T-helper 9 cell (primary cell): ENCODE measurements at places on chromosomes 2 and 18.
A peak's percentile ranks its signal among the peaks of the same experiment; 100 is the strongest.

GRCh38 chr2:54523324-54523959, 67.3 kb downstream of the SPTBN1 start:
- DNase-seq: no peak

DNA sequence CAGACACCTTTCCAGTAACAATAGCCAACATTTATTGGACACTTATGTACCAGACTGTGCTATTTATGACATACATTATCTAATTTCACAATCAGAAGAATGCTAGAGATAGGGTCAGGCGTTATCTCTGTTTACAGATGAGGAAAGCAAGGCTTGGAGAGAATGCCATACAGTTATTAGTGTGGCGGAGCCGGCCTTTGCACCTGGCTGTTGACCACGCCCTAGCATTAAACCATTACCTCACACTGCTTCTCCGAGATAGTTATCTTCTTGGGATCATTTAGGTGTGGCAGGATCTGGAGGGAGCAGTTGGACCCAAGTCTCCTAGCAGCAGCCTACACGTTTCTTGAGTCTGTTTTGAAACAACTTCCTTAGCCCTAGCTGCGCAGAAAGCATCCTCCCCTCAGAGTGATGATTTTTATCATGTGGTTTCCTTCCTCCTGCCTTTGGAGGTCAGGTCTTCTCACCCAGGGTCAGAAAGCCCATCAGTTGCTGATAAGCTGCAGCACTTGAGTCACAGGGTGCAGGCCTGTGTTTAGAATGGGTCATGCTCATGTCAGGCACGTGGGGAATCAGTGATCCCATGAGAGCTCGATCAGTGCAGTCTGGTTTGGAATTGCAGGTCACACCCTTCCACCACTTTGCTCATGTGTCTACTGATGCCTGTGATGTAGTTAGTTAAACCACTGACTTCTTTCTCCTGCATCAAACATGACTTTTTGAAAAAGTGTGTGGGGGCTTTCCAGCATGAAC, 118.2 kb downstream of the SPTBN1 start:
- peak; percentile 65 for DNase-seq

- DNase-seq: no peak
Observed at GRCh38 chr2:56018267-56018666, 94.7 kb upstream of the EFEMP1 start.

DNA sequence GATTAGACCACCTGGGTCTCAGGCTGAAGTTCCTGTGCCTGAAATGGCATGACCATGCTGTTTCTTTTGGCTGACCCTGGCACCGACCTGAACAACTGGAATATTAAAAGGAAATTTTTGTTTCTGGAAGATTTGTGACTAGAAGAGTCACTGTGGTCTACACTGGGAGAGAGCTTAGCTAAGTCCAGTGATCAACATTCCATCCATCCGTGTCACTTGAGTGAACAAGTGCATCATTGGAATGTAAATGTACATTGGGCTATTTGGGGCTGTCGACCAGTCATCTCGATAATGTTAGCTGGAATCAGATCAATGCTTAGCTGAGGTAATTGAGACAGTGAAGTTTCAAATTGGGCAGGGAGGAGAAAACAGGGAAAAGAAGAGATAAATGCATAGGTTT, 95.4 kb upstream of the CCDC85A start:
- no peak for DNase-seq

- no peak for DNase-seq
Observed at GRCh38 chr2:134341476-134341875, 87.6 kb downstream of the MGAT5 start.

GRCh38 chr2:42840760-42841159, 48.4 kb upstream of the HAAO start:
- no peak for DNase-seq

DNA sequence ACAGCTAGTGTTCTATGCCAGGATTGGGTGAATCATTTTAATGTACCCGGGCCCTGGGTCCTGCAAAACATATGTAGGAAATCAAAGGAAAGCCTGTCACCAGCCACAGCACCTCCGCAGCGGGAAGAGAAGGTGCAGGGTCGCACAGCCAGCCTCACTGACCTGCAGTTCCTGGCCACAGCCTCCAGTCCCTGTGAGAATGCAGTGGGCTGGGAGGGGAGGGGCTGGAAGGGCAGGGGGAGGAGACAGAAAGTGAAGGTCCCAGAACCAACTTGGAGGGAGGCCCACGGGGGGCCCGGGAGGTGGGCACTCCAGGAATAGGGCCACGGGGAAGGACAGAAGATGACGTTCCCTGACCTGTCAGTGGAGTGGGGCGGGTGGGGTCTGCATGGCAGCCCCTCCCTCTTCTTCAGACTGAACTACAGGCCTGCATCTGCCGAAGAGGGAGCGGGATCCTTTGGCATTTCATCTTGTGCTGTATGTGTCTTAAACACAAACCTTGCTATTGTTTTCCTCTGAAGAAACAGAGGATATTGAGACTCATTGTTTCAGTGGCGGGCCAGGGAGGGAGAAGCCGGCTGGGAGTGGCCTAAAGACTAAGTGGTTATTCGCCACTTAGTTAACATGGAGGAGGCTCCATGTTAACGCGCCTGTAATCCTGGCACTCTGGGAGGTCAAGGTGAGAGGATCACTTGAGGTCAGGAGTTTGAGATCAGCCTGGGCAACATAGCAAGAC, 7.5 kb downstream of the MAL start:
- no peak for DNase-seq

DNA sequence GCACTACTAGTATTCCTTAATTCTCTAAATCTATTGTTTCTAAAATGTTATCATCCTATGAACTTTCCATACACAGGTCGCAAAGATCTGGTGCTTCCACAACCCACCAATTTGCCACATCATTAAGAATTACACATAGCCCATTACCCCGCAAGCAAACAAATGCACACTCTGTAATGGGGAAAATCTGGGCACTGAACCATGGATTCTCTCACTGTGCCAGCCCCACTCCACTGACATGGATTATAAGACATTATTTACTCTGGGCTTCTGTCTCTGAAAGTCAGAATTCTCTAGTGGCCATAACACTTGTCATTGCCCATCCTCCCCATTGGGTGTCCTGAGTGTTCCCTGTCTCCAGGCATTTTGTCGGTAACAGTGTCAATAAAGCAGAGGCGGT, 537.1 kb downstream of the EPHA4 start:
- DNase-seq: no peak

DNA sequence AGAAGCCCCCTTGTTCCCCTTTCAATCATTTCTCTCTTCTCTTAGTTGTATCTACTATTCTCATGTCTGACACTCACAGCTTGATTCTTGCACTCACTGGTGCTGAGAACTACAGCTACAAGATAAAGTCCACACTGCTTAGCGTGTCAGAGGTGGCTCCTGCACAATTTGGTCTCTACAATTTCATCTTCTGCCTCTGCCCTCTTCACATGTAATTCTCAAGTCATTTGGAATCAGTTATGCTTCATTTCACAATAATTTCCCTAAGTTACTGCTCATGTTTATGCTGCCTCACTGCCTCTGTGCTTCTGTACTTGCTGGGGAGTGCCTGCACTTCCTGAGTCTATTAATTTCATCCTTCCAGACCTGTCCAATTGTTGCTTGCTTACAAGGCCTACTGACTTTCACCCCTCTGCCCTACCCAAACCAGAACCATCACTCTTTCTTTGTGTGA, 11.6 kb upstream of the NAB1 start:
- DNase-seq: no peak

- DNase-seq: no peak
Observed at GRCh38 chr2:10190737-10191532, 68.4 kb downstream of the RRM2 start.

GRCh38 chr18:621291-622043, 24.7 kb downstream of the CLUL1 start:
- DNase-seq: no peak

- DNase-seq: no peak
Observed at GRCh38 chr2:107595749-107596148, 230.9 kb upstream of the RGPD4 start.

DNA sequence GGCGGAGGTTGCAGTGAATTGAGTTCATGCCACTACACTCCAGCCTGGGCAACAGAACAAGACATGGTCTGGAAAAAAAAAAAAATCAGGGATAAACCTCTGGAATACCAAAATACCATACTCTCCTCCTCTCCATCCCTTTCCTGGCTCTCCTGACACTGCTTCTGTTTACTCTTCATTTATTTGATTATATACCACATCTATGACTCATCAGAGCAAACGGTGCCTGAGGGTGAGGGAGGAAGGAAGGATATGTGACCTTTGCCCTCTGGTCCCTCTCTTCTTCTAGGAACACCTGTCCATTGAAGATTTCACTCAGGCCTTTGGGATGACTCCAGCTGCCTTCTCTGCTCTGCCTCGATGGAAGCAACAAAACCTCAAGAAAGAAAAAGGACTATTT, 30.0 kb downstream of the VIL1 start:
- DNase-seq: no peak

DNA sequence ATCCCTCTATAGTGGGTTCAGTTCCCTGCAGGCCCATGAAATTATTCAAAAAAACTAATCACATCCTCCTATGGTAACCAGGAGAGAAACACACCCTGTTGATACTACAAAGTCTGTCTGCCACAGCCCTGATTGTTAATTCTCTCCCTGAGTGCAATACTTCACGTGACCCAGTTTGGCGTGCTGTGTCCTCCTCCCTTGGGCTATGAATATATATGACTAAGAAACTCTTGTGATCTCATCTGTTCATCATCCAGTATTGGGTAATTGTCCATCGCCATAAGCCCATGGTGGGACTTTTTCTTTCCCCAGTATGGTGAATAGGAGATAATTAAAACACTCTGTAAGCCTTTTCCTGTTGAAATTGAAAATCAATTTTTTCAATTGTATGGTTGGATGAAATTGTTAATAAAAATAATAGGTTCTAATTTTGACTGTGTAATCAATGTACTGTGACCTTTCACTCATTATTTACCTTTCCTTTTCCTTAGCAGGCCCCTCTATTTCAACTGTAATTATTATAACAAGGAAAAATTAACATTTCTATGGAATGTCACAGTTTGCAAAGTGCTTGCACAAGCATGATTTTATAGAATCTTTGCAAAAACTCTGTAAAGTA, 1822.6 kb downstream of the SUCLG1 start:
- DNase-seq: no peak

DNA sequence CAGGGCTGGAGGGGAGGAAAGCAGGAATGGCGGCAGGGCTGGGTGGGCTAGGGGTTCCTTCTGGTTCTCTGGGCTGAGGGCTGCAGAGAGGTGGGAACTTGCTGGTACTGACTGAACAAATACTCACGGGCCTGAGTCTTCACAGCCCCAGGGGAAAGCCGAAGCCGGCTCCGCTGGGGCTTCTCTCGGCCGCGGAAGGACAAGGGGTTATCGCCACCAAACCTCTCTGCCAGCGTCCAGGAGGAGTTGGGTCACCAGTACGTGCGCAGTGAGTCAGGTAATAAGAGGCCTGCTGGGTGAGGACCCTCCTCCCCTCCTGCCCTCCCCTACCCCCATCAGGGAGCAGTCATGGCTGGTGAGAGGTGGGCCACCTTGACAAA, 13.5 kb upstream of the GMPPA start:
- DNase-seq: no peak

GRCh38 chr2:51528156-51528555, 496.2 kb upstream of the NRXN1 start:
- no peak for DNase-seq

- DNase-seq: no peak
Observed at GRCh38 chr2:57886161-57886786, 160.3 kb upstream of the VRK2 start.

GRCh38 chr2:118925981-118926380, 16.0 kb upstream of the MARCO start:
- no peak for DNase-seq

DNA sequence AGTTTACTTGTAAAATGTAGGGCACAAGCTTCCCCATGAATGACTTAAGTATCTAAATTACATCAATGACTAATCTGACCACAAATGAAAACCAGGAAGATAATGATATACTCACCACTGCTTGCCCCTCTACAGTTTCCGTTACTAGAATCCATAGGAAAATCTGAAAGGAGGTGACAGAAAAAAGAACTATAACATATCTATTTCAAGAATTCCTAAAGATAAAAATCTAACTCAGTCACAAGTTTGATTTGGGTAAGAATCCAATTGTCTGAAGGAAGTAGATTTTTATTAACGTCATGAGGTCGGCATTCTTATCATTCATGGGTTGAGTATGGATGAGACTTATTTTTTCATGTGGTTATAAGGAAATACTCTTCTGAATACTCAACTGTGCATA, 7.8 kb downstream of the FRZB start:
- no peak for DNase-seq

DNA sequence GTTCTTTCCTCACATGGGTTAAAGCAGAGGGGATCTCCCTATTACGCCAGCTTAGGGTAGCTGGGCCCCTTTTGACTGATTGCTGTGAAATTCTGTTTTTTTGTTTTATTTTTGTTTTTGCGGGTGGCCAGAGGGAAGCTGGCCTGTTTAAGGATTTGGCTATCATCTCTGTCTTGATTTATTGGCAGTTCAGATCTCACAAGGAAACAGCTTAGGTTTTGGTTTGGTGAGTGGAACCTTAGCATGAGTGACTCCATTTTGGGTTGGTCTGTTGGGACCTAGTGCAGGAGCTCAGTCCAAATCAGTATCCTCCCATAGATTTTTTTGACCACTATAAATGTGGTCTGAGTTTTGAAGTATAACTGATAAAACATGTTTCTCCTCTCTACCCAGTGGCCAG, 25.6 kb upstream of the NTSR2 start:
- no peak for DNase-seq

DNA sequence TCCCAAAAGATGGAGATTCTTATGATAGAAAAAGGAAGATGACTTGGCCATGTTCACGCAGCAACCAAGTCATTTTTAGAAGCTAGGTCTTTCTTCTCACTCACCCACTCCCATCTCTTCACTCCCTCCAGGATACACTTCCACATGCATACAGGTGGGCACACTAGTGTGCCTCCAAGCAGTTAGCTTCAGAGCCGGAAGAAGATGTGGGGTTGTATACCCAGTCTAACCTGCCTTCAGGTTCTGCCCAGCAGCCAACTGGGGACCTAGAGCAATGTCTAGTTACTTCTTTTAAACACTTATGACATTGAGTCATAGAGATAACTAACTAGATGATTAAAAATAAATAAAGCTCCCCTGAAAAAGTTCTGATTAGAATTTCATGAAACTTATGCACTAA, 21.8 kb upstream of the TANK start:
- DNase-seq: no peak
